ENCODE measurements at places on chromosomes 5 and 9. TPM values are rescaled to one million over a fixed set of nuclear protein-coding genes. Genes with fewer than 3 reads are reported as not detected.

- peak; percentile 56 for DNase-seq
Measured at GRCh38 chr9:33472881-33473615, 676 bp downstream of the NOL6 start.

- DNase-seq = no peak
Measured at GRCh38 chr5:141484310-141484640, 555 bp upstream of the PCDHGC4 start.

The FOXD4L6 gene
- total RNA-seq = not detected

DNA sequence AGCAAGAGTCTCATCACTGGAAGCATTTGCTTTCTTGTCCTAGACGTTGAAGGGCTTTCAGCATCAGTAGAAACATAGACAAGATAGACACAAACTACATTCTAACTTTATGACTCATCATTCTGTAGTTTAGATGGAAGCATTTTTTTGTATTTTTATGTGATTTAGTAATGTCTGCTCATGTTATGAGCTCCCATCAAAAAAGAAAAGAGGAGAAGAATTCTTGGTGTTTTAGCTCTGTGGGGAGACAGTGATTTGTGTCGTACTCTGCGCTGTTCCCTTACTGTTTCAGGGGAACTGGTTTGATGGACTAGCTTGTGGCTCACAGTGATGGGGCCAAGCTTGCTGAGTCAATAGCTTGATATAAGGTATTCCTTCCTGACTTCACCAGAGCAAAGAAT, 159.2 kb upstream of the WWC1 start:
- no peak for DNase-seq

The FOXD4L3 gene
- total RNA-seq = not detected

The NAA35 gene
- 20.3 TPM for total RNA-seq

The PPP2R2B gene
- total RNA-seq = 1.2 TPM

GRCh38 chr9:91342575-91342974, 19.1 kb downstream of the AUH start:
- no peak for DNase-seq

The POLR3G gene
- total RNA-seq = 0.93 TPM

DNA sequence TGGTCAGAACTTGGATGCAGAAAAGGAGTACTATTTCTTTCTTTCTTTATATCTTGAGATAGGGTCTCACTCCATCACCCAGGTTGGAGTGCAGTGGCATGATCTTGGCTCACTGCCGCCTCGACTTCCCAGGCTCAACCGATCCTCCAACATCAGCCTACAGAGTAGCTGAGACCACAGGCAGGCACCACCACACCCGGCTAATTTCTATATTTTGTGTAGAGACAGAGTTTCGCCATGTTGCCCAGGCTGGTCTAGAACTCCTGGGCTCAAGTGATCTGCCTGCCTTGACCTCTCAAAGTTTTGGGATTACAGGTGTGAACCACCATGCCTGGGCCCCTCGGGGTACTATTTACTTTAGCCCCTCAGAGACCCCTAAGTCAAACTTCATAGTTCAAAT, 323.4 kb downstream of the TRPM3 start:
- DNase-seq = no peak

The SMIM33 gene
- total RNA-seq = not detected

GRCh38 chr5:138985256-138985655, 110.1 kb upstream of the LRRTM2 start:
- DNase-seq = no peak

GRCh38 chr5:96931605-96932004, 4.3 kb upstream of the LNPEP start:
- no peak for DNase-seq

The MYMK gene
- not detected for total RNA-seq

- peak; percentile 78 for DNase-seq
Measured at GRCh38 chr9:114995681-114996221, 65.4 kb upstream of the TNFSF8 start.

The PTGES2 gene
- 35.1 TPM for total RNA-seq

DNA sequence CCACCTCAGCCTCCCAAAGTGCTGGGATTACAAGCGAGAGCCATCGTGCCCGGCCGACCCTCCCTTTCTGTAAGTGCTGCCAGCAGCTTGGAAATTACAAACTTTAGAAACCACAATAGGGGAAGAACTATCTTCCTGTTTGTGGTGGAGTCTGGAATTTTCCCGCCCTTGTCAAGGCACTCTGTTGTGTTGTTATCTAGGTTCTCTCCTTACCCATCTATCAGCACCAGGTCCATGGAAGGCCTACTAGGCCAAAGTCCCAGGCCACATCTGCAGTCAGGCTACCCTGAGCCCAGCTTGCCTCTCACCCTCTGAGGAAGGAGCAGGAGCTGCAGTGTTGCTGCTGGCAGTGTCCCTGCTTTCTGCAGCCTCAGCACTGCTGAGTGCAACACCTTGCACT, 214.9 kb downstream of the MCTP1 start:
- DNase-seq = no peak

The RANBP3L gene
- 7.1 TPM for total RNA-seq

GRCh38 chr5:76571559-76571958, 51.6 kb downstream of the F2RL2 start:
- DNase-seq = no peak

- no peak for DNase-seq
Measured at GRCh38 chr9:8980496-8981013, 1181.0 kb upstream of the DMAC1 start.

DNA sequence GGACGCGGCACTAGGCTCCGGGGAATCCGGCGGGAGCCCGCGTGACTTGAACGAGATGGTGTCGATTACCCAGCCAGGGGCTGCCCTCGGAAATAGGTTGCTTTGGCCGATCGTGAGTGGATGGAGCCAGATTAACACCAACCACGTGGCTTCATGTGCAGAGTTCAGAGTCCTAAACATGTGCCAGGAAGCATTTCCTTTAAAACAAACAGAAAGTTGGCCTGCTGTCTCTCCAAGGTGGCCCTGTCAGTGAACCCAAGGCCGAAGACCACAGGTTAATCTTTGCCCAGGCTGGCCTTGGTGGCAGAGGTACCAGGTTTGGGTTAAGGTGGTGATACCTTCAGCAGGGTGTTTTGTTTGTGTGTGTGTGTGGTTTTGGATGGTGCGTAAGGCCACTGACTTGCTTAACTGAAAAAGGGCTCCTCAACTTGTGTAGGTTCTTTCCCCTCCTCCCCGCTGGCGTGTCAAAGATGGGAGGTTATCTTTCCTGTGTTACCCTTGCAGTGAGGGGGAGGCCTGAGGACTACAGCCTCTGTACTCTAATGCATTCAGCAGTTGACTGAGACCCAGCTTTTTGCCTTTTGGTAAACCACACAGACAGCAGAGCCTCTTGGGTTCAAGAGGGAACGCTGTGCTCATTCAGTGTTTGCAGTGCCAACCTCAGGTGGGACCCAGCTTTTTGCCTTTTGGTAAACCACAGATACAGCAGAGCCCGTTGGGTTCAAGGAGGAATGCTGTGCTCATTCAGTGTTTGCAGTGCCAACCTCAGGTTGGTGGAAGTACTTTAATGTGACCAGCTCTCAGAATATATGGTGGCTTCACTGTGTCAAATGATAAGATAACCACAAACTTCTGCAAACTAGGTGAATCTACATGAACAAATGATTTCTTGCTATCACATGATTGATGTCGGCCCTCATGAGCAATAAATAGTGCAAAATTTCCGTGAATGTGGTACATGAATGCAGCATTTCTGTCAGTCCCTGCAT, 1.4 kb downstream of the IQGAP2 start:
- no peak for DNase-seq

- no peak for DNase-seq
Measured at GRCh38 chr5:112183103-112183711, 235.9 kb downstream of the EPB41L4A start.

Data from upper lobe of right lung (tissue), 1 donor.